ENCODE measurements at places on chromosomes 2 and 18.

GRCh38 chr18:28791101-28791500 lies 614.2 kb upstream of the CDH2 start:
- DNase-seq = no peak

DNA sequence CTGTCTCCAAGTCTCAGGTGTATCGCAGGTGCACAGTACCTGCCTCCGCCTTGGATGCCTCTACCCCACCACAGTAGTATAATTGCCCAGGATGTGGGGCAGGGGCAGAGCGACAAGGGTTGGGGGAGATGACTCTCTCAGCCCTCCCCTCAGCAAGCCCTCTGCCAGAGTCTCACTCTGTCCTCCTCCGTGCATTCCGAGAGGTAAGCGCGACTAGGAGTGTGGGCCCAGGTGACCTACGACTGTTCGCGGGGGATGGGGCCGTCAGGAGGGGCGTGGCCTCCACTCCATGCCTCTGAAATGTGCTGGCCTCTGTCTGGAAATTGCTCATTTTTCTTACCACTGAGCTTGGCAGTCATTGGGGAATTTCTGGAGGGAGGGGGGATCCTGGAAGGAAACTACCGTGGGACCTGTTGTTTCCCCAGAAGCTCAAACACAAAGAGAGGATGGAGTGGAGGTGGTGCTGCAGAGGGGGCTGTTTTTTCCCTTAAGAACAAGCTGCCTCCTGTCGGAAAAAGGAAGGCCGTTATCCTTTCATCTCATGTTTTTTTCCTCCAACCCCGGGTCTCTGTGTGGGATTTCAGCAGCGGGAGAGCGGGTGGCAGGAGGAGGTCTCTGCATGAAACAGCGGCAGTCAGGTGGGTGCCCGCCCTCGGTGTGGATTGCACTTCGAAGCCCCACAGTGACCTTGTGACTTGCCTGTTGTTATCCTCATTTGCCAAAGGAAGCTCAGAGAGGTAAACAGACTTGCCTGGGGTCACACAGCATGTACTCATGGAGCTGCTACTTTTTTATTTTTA lies 13.0 kb upstream of the RALB start:
- DNase-seq = no peak

- DNase-seq = no peak
These were observed 147.1 kb downstream of the GALNT1 start for GRCh38 chr18:35728676-35729075.

GRCh38 chr18:44453505-44453904 lies 227.2 kb upstream of the SETBP1 start:
- DNase-seq = no peak

- DNase-seq = no peak
These were observed 293.1 kb downstream of the SLC8A1 start for GRCh38 chr2:40158781-40159180.

GRCh38 chr2:120261387-120262006 lies 8.8 kb downstream of the RALB start:
- no peak for DNase-seq

DNA sequence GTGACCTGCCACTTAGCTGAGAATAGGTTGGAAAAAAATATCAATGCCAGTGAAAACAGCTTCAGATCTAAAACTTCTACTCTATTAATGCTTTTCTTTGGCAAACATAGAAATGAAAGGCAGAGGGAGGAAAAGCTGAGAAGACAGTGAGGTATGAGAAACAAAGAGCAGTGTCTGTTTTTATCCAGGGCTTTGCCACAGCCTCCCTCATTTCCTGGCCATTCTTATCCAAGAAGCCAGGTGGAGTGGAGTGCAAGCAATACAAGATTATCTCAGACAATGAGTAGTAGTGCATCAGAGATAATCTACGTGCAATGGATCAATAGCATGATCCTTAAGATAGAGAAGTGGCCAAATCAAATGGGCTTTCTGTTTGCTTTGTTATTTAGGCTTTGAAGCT lies 808.7 kb upstream of the PIK3C3 start:
- DNase-seq = no peak

DNA sequence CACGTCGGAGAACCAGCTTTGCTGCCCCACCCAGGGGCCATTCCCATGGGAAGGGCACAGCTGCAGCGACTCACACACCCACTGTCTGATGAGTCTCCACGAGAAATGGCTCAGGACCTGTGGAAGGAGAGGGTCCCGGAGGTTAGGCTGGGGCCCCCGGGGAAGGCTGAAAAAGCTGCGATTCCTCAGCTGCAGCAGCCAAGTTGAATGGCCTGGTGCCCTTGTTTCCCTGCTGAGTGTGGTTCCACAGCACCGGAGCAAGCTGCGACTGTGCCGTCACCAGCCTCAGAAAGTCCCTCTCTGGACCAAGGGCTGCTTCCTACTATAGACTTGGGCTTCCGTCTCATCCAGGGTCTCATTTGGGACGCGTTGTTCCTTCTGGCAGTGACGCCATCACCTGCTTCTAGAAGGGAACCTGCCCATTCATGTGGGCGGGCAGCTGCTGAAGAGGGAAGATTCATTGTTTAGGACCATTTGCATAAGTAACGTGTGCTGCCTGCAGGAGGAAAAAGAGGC lies 180.2 kb downstream of the INHBB start:
- DNase-seq = no peak

DNA sequence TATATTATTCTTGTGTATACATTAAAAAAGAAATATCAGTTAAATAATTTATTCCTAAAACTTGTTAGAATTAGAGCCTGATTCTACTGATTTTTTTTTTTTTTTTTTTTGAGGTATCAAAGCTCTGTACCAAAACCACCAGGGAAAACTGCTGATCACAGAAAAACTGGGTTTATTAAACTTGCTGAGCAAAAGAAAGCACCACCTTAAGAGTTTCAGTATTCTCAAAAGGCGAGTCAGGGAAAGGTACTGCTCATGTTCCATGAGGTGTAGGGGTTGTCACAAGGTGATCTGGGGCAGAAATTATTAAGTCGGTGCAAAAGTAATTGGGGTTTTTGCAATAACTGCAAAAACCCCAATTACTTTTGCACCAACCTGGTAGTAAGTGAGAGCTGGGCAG lies 51.7 kb upstream of the KLF7 start:
- DNase-seq = no peak

GRCh38 chr2:100142393-100142792 lies at the start of gene AFF3:
Gene AFF3 (minus strand): TSS chr2:100142590. CDS start chr2:100104454, 38,136 bp downstream.
- no peak for DNase-seq

- no peak for DNase-seq
These were observed 1.7 kb upstream of the POLR2D start for GRCh38 chr2:127859712-127860085.

DNA sequence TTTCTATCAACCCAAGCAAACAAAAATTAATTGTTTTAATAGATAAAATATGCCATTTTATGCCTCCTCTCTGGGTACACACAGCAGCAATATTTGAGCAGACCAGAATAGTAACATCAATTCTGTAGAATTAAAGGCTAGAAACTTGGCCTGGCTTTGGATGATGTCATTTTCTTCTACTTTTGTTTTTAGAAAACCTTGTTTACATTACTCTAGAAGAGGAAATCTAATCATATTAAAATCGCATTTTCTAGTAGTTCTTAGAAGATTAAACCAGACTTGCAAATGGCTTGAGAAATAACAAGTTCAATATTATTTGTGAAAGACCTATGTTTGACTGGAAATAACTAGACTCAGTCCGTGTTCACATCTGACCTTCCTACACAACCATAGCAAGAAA lies 102.3 kb upstream of the RFX8 start:
- no peak for DNase-seq

DNA sequence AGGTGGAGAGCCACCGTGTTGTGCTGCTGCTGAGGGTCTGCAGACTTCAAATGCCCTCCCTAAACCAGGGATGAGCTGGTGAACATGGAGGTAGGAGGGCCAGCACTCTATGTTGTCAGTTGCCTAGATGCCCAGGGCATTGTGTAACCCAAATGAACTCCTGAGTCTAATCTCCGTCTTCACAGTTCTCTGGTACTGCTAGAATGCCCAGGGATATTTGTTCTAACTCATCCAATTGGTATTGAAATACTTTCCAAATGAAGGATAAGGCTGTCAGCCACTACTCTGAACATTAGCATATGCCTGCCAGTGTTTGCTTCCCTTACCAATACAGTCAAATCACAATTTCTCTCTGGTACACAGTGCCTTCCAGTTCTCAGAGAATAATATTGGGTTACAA lies 492.6 kb downstream of the SLC4A3 start:
- DNase-seq = no peak

GRCh38 chr2:64820901-64821300 lies 167.2 kb upstream of the SERTAD2 start:
- no peak for DNase-seq

GRCh38 chr18:4040391-4041092 lies 414.6 kb downstream of the DLGAP1 start:
- DNase-seq = peak; percentile 38

GRCh38 chr2:218392891-218393462 lies 6.7 kb upstream of the CTDSP1 start:
- DNase-seq = no peak

- no peak for DNase-seq
These were observed 23.0 kb downstream of the INPP4A start for GRCh38 chr2:98467652-98468051.

GRCh38 chr2:164510895-164511294 lies 110.4 kb downstream of the GRB14 start:
- peak; percentile 26 for DNase-seq

DNA sequence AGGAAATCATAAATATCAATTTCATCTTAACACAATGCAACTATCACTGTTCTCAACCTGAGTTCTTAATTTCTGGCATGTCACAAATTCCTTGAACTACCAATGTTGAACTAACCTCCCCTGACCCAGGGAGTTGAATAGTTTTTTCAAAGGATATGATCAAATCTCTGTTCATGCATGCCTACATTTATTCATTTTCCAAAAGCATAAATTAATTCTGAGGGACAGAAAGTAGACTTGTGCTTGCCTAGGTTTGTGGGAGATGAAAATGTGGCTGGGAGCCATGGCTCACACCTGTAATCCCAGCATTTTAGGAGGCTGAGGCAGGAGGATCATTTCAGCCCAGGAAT lies 175.7 kb downstream of the TGIF1 start:
- no peak for DNase-seq

- DNase-seq = peak; percentile 34
These were observed 81.5 kb downstream of the NRP2 start for GRCh38 chr2:205763708-205764211.

GRCh38 chr2:32355976-32356680 lies 695 bp upstream of the BIRC6 start:
- peak; percentile 58 for DNase-seq

DNA sequence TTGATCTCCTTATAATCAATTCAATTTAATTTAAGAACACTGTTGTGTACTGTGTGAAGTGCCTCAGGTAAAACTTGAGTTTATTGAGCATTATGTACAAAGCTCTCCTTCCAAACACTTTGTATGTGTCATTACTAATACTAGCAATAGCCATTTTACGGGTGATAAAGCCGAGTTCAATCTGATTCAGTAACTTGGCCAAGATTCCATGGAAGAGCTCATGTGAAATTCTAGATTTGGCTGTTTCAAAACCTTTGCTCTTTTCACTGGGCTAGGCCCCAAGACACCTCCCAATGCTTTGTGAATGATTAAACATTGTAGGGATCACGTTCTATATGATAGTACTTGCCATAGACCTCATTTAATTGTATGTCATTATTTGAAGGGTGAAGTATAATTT lies 8.9 kb upstream of the NFE2L2 start:
- no peak for DNase-seq

DNA sequence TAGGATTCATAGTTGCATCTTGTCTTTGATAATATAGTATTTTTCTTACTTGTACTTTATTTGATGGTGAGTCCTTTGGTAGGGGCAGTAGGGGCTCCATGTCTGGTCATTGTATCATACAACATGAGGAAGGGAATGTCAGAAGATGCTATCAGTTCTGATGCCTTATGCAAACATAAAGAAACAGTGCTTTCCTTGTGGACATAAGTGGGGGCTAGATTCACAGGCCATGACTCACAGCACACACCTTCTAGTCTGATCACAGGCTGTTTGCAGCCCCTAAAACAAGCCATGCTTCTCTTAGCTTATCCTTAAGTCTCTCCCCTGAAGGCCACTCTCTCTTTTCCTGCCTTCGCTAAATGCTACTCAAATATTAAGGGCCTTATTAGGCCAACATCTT lies 10.7 kb upstream of the SLC14A1 start:
- DNase-seq = no peak

GRCh38 chr2:111975819-111976218 lies 77.4 kb downstream of the MERTK start:
- DNase-seq = no peak

- no peak for DNase-seq
These were observed 26.2 kb upstream of the PID1 start for GRCh38 chr2:229297247-229297646.

- no peak for DNase-seq
These were observed 972 bp downstream of the IL1R1 start for GRCh38 chr2:102143450-102143985.

DNA sequence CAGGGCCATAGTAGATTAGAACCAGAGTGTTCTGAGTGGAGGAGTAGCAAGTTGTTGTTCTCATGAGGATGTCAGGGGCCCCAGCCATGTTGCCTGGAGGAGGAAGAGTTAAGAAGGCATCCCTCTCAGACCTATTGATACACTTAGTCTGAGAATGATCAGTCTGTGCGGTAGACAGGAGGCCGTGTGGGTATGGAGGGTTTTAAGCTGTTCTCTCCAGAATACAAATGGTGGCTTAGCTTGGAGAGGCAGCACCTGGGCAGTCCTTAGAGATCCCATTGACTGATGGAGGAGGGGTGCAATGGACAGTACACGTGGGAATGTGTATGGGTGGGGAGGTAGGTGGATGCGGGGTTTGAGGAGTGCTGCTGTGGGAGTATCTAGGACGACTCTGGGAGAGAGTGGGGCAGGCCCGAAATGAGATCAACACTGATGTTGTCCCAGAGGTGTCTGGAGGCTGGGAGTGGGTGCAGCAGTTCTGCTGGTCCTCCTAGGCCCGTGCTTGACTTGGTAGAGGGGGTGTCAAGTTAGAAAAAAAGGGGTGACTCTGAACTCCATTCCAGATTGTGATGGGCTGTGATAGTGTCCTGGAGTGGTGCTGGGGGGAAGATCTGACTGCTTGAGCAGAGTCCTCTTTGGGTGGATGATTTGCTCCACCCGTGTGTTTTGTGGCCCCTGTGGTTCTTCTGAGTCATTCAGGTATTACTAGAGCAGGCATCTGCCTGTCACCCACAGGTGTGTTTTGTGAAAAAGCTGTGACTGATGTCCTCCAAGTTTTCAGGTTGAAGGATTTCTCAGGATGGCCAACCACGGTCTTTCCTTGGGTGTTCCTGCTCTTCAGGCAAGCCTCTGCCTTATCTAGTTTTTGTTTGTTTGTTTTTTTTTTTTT lies 44.7 kb downstream of the C2orf42 start:
- DNase-seq = no peak

DNA sequence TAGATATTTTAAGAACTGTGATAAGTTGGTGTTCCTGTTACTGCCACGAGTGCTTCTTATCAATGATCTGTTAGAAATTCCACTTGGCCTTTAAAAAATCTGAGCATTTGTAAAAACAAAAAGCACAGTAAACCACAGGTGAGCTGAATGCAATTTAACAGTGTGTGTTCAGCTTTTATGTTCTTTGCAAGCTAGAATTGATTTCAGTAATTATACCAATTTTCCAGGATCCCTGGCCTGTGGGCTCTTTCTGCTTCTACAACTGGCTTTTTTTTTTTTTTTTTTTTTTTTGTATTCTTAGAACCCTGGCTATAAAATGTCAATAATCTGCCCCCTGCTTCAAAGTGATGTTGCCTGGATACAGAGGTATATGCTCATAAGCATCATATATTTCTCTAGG lies 548.5 kb upstream of the SLC8A1 start:
- DNase-seq = no peak

GRCh38 chr2:41294331-41294730 lies 753.5 kb upstream of the PKDCC start:
- no peak for DNase-seq

GRCh38 chr18:8443505-8443904 lies 165.7 kb upstream of the RAB12 start:
- DNase-seq = no peak

GRCh38 chr2:46126571-46126970 lies 170.6 kb upstream of the EPAS1 start:
- DNase-seq = no peak

Data from A673 (cell line).